Activated effector memory CD4-positive, alpha-beta T cell treated with Interleukin-2 at 50 U/mL for 16 hours (primary cell): ENCODE measurements at places on chromosomes 5 and 9.

- no peak for DNase-seq
These were observed 51.6 kb downstream of the AHRR start for GRCh38 chr5:372996-373709.

DNA sequence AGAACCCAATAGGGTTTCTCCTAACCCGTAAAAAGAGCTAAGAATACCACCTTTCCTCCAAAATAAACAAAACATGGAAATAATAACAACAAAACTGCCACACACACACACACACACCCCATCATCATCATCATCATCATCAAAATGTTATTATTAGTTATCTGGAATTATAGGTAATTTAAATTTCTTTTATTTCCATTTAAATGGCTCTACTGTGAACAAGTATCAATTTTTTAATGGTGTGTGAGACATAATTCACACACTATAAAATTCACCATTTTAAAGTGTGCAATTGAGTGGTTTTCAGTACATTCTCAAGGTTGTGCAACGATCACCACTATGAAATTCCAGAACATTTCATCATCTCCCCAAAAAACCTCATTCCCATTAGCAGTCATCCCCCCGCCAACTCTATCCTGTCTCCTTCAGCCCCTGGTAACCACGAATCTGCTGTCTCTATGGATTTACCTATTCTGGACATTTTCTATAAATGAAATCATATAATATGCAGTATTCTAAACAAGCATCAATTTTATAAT lies 172.7 kb downstream of the ROR2 start:
- no peak for DNase-seq

DNA sequence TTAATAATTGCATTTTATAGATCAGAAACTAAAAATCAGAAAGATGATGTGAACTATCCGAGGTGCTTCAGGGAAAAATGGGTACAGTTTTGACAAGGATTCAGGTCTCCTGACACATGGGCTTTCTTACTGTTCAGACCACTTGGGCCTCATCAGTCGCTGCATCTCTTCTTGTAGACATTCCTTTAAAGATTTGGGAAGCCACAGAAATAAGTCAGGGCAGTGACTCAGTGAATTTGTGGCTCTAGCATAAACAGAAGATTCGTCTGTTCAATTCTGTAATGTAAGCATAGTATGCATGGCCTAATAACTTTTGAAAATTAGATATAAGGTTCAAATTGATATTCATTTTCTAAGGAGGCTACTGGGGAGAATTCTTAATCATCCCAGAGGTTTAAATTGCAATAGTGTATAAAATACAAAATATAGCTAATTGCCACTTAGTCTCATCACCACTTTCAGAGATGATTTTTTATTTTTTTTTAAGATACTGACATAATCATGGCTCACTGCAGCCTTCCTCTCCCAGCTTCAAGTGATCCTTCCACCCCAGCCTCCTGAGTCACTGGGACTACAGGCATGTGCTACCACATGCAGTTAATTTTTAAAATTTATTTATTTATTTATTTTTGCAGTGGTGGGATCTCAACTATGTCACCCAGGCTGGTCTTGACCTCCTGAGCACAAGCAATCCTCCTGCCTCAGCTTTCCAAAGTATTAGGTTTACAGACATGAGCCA lies 48.9 kb downstream of the RASEF start:
- DNase-seq, result no peak

- DNase-seq, result no peak
These were observed 897 bp downstream of the ROPN1L start for GRCh38 chr5:10442576-10442975.

DNA sequence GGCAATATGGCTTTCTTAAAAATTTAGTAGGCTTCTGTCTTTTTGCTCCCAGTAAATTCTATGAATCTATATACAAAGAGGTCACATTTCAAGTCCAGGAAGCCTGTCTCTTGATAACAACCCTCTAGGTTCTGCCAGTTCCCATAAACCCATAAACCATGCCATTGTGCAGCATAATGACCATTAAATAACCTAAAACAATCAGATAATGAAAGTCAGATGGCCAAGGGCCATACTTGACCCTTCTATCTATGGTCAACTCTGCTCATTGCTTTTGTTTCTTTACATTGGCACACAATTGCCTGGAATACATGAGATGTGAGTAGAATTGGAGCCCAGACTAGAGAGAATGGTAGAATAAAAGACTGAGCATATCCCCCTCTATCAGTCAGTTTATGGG lies 305.4 kb upstream of the KIF2A start:
- DNase-seq, result no peak

GRCh38 chr5:2206293-2207108 lies 323.8 kb upstream of the IRX4 start:
- DNase-seq, result no peak
